ENCODE measurements at places on chromosomes 2 and 18.

DNA sequence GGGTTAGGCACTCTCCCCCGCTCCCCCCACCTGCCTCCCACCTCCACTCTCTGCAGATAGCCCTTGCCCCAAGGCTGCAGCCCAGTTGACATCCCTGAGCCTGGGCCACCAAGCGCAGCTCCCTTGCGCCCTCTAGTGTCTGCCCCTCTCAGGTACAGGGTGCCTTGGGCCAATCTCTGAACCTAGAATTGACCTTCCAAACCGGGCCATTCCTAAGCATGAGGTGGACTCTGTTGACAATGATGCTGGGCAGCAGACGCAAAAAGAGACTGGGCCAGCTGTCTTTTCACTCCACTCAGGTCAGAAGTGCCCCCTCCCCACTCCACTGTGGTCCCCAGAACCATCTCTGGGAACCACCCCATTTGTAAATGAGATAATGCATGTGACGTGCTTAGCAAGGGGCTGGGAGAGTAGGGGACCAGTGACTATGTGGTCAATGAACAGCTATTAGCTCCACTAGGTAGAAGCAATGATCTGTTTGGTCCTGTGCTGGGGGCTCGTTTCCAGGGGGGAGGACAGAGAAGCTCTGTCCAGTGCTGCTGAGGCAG is 43.3 kb upstream of the PLB1 start:
- peak; percentile 26 for DNase-seq

DNA sequence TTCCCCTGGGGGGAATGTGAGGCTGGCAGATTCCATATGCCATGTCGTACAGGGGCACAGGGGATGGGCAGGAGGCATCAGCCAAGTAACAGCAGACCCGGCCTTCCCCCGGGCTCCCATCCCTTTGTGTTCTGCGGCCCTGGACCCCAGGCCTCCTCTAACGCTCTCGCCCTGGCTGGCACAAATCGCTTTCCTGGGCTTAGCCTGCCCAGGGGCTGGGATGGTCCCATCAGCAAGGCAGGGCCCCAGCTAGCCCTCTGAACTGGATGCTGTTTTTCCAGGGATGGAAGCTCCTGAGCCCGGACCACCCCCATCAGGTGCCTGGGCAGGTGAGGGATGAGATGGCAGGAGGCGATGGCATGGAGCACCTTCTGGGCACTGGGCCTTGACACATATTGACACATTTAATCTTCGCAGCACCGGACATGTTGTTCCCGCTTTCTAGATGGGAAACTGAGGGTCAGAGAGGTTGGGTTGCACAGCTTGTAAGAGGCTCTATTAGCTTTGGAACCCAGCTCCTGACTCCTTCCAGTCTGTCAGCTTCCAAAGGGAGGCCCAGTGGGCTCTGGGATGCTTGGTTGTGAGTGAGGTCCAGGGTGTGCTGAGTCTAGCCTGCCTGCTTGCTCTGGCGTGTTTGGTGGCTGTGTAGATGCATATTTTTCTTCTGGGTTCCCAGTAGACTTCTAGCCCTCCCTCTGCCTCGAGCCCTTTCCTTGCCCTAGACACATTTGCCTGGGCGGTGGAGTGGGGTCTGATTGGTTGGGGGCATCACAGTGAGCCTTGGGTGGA is 40.3 kb downstream of the GLI2 start:
- no peak for DNase-seq

GRCh38 chr2:205660521-205661124 is 21.7 kb upstream of the NRP2 start:
- no peak for DNase-seq

- no peak for DNase-seq
Observed at GRCh38 chr18:12242658-12243260, 11.4 kb upstream of the CIDEA start.

DNA sequence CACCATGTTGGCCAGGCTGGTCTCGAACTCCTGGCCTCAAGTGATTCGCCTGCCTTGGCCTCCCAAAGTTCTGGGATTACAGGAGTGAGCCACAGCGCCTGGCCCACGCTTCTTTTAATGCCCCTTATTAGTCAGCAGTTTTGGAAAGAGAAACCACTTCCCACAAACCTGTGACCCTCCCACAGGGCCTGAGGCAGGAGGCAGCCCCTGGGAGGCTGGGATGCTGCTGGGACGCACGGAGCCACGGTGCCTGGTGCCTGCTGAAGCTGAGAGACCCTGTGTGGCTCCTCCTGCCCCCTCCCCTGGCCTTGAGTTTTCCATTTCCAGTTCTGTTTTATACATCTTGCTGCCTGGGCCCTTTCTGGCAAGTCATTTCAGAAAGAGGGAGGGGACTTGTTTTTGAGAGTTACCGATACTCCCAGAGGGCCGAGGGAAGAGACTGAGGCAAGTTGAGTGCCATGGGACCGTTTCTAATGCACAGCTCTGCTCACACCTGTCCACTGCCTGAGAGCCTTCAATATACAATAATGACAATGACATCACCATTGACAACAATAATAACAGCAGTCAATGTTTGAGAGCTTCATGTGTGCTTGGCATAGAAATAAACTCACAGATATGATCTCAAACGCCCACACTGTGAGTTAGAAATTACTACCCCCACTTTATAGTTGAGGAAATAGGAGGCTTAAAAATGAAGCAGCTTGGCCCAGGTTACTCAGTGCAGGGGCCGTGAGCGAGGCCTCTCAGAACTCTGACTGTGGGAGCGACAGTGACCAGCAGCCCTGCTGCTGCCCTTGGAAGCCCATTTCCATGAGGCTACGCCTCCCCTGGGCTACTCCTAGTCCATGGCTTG is 78.1 kb upstream of the YWHAQ start:
- peak; percentile 63 for DNase-seq

DNA sequence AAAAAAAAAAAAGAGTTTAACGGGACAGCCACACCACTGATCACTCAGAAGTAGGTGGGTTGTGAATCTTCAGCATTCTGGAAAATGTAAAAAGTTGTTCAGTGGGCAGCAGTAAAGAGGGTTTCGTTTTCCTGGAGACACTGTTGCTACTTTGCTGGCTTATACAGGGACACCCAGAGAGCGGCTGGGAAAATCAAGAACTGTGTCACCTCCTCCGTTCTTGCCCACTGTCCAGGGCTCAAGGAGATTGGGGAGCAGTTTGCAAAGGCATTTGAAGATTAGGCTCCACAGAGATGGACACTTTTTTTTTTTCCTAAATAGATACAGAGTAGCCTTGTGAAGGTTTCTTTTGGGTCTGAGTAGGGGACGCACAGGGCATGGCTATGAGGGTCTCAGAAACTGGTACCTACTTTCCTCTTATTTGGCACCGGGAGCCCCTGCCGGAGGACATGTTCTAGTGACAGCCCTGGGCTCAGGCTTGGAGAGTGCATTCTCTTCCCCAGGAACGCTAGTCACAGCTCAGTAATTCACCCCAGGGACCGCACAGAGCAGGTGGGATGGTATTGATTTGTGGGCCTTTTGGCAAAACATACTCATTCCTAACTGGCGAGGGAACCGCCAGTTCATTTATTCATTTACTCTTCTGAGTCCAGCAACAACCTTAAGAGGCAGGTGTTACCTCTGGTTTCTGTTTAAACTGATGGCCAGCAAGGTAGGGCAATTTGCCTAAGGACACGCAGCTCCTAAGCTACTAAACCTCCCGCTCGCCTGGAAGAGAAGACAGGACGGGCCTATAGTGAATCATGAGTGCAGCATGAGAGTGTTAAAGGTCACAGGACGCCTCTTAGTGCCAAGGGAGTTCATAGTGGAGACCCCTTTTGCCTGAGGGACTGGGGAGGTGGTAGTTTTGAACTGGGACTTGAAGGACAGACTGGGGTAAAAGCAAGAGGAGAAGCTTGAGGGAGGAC is 53.1 kb downstream of the HPCAL1 start:
- peak; percentile 81 for DNase-seq

DNA sequence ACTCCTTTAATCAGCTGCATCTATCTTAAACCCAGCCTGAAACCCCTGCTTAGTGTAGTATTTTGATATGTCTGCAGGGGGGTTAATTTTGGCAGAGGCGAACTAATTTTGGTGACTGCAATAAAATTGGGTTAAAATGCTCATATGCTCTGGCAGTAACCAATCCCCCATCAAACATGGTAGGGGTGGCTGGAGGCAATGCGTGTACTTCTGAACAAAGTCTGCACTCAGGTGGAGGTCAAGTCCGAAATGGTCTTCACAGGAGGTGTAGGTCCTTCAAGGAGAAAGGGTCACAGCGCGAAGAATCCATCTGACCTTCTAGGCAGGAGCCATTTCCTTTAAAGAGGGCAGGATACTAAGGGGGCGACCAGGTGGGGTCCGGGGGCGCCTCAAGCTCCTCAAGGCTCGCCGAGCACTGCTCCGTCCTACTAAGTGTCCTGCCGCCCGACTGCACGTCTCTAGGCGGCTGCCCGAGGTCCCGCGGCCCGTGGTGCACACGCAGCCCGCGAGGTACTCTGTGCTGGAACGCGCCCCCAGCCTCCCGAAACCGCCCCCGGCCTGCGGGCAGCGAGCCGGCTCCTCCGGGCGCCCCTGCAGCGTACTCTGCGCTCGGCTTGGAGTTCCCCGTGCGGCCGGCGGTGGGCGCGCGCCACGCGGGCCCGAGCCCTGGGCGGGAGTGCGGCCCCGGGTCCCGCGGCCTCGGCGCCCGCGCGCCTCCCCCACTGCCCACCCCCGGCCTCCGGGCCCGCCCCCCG is 1.7 kb upstream of the LDLRAD4 start:
- no peak for DNase-seq

GRCh38 chr2:172153156-172153555 is 50.5 kb upstream of the DLX2 start:
- no peak for DNase-seq

- DNase-seq = peak; percentile 84
Observed at GRCh38 chr2:227608561-227609338, 5.9 kb downstream of the SCYGR3 start.

GRCh38 chr18:44033144-44033701 is 647.5 kb upstream of the SETBP1 start:
- no peak for DNase-seq

DNA sequence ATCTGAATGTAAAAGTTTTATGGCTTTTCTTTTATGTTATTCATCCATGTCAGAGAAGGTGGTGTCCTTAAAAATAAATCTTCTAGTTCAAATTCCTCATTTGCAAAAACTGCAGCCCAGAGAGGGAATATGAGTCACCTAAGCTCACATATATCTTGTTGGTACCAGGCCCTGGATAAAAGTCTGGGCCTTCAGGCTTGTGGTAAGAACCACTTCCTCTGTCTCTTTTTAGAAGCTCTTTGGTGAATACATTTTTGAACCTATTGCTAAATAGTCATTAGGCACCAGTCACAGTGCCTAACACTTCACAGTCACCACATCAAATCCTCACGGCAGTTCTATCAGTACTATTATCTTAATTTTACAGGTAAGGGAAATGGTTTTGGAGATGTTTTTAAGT is 199.2 kb downstream of the KCNS3 start:
- DNase-seq = no peak

GRCh38 chr2:213221957-213222356 is 62.3 kb upstream of the SPAG16 start:
- no peak for DNase-seq

- no peak for DNase-seq
Observed at GRCh38 chr2:188701836-188702235, 272.3 kb upstream of the COL3A1 start.

GRCh38 chr2:188773075-188773474 is 201.1 kb upstream of the COL3A1 start:
- peak; percentile 19 for DNase-seq

- DNase-seq = no peak
Observed at GRCh38 chr2:176648700-176649297, 379.6 kb downstream of the MTX2 start.

DNA sequence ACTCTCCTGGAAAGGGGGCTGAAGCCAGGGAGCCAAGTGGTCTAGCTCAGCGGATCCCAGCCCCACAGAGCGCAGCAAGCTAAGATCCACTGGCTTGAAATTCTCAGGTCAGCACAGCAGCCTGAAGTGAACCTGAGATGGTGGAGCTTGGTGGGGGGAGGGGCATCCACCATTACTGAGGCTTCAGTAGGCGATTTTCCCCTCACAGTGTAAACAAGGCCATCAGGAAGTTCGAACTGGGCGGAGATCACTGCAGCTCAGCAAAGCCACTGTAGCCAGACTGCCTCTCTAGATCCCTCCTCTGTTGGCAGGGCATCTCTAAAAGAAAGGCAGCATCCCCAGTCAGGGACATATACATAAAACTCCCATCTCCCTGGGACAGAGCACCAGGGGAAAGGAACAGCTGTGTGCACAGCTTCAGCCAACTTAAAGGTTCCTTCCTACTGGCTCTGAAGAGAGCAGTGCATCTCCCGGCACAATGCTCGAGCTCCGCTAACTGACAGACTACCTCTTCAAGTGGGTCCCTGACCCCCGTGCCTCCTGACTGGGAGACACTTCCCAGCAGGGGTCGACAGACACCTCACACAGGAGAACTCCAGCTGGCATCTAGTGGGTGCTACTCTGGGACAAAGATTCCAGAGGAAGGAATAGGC is 282.3 kb upstream of the EPC2 start:
- no peak for DNase-seq

GRCh38 chr2:198706476-198707082 is 751.2 kb downstream of the SATB2 start:
- no peak for DNase-seq

GRCh38 chr2:228613133-228613850 is 431.8 kb upstream of the SPHKAP start:
- DNase-seq = no peak

GRCh38 chr2:30385327-30385726 is 61.7 kb upstream of the LCLAT1 start:
- DNase-seq = no peak

DNA sequence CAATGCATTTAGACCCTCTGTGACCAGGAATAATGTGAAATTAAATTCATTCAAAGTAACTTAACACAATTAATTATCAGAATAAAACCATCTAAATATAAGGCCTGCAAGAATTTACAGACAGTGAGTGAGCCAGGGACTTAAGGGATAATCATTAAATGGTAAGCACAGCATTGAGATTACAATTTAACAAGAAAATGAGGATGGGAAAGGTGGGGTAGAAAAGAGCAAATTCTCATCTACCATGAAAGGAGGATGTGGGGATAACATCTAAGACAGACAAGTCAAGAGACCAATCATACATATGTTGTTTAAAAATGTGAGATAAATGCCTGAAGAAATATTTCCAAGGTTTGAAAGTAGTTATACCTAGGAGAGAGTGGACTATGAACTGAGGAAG is 259.3 kb upstream of the NT5C1B start:
- DNase-seq = no peak

DNA sequence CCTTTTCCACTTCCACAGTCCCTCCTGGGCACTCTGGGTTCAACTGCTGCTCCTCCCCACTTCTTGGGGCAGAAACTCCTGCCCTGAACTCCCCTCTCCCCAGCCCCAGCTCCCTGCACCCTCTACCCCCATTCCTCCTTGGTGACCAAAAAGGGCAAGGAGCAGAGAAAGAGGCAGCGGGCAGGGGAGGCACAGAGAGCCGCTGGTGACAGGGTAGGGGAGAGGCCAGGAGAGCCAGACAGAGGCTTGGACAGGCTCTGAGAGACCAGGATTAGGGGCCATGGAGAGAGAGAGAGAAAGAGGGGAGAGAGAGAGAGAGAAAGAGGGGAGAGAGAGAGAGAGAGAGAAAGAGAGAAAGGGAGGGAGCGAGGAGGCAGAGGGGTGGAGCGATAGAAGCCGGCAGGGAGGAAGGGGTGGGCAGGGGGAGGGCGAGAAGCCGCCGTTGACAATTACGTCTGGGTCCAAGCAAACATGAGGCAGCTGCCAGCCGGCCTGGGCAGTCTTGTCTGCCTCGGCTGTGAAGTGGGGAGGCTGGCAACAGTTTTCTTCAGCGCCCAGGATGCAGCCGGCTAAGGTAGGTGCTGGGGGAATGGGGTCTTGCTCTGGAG is at the start of gene KCNIP3:
TSS of gene KCNIP3 (plus strand) at position 468 of the 608 bp plus-strand sequence. CDS start at position 560, 92 bp downstream.
- peak; percentile 79 for DNase-seq

GRCh38 chr18:13643261-13643751 is 83.1 kb downstream of the FAM210A start:
- DNase-seq = no peak
